ENCODE measurements at places on chromosomes 2 and 18.

GRCh38 chr18:75268364-75268646 is 57.7 kb downstream of the TSHZ1 start:
- DNase-seq, result no peak

DNA sequence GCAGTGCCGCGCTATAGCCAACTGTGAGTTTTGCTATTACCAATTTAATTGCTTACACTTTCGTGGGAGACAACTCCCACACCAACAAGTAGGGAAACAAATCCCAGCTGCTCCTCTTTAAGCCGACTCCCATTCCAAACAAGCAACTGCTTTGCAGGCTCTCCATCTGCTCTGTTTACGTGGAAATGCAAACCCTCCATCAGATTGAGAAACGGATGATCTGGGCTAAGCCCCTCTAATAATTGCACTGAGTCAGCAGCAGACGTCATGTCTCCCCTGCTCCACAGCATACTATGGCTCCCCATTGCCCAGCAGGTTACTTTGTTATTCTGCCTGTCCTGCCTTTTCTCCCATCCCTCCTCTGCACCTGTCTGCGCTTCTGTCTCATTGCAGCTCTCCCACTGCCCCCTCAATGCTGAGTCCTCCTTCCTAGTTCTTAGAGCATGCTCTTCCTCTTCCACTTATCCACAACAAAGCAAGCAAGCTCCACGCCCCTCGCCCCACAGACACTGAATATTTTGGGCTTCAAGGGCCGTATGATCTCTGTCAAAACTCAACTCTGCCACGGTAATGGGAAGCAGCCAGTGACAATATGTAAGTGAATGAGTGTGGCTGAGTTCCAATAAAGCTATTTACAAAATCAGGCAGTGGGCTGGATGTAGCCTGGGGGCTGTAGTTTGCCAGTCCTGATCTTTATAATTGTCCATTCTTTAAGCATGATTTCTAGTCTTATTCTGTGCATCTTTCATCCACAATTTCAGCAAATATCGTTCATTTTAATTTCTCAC is 39.5 kb upstream of the ARL4C start:
- DNase-seq, result no peak

DNA sequence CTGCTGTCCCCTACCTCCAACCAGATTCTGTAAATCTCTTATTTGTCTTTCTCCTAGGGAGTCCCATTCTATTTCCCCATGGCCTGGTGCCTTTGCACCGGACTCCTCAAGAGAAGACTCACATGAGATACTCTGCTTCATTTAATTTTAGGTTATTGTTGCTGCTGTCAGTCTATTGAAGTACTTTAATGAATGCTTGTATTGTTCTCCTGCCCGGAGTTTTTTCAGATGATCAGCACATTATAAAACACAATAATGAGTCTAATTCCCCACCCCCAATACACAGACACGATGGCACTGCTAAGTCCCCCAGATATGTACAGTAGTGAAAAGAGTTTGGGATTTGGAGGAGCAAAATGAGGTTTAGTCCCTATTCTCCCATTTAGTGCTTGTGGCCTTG is 58.9 kb downstream of the HAUS1 start:
- DNase-seq, result no peak

DNA sequence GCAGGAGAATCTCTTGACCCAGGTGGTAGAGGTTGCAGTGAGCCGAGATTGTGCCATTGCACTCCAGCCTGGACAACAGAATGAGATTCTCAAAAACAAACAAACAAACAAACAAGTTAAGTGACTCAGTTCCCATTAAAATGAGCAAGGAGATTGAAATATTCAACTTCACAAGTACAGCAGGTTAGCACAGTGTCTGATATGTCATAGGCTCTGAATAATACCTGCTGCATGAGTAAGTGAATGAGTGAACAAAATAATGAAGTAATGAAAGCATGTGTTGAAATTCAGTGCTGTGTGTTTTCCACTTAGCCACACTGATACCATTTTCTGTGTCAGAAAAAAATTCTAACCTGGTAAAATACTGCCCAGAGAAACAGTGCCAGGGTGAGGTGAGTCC is 41.9 kb upstream of the SETBP1 start:
- DNase-seq, result no peak

GRCh38 chr2:43000242-43001054 is 208.1 kb upstream of the HAAO start:
- no peak for DNase-seq

DNA sequence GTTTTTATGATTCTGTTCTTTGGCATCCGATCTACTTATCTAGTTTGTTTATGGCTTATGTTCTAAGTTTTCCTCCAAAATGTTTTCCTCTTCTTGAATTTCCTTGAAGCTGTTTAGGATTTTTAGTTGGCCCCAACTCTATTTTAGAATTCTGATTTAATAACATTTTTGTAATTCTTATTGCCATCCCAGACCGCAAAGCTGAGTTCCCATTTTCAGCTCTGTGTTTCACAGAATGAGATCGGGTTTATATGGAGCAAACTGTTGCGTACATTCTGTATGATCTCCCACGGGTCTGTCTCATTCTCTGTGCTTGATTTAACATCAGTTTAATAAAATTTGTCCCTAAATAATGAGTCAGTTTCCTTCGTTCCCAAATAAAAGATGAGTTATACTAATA is 59.3 kb downstream of the DPP4 start:
- DNase-seq, result no peak

DNA sequence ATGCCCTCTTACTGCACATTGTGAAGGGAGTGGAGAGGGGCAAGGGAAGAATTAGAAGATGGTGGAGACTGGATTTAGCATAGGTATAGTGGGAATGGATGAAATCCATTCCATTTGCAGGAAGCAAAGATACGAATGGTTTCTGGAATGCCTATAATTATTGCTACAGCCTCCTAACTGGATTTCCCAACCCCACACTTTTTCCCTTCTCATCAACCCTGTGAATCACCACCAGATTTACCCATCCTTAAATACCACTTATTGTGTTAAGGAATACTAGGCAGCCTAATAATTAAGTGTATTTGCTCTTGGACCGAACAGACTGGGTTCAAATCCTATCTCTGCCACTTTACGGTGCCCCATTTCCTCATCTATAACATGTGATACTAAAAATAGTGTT is 39.3 kb upstream of the CREB1 start:
- DNase-seq, result no peak

DNA sequence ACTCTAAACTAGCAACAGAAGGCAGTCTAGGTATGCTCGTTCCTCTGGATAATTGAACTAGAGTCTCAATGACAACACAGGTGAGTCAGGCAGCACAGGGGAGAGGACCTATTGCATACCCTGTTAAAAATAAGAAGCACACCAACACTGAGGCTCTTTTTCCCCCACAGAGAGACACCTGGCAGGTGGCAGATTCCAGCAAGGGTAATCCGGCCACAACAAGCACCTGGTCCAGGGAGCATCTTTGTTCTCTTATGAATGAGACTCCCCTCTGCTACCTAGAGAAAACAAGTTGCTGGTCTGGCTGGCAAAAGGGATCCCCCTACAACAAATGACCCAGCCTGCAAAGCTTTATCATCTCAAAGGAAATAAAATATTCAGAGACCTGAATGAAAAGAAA is 508.9 kb upstream of the POU3F3 start:
- DNase-seq, result no peak

GRCh38 chr2:42542871-42543270 is 25.6 kb upstream of the MTA3 start:
- DNase-seq, result no peak

GRCh38 chr2:242054406-242054805 is 184.9 kb downstream of the RTP5 start:
- no peak for DNase-seq

DNA sequence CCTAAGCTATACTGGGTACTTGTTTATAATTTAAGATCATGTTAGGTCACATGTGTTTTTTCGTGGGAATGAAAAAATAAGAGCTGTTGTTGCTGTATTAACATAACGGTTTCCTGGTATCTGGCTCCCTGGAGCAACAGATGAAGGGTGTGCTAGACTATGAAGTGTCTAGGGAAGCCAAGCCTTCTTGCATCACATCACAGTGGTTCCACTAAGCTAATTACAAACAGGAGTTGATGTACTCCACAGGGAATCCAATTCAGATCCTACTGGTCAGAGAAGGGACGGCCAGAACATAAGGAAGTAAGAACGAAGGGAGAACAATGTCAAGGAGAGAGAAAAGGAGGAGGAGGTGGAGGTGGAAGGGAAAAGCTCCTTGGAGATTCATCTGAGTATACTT is 193.0 kb upstream of the CYP26B1 start:
- no peak for DNase-seq

DNA sequence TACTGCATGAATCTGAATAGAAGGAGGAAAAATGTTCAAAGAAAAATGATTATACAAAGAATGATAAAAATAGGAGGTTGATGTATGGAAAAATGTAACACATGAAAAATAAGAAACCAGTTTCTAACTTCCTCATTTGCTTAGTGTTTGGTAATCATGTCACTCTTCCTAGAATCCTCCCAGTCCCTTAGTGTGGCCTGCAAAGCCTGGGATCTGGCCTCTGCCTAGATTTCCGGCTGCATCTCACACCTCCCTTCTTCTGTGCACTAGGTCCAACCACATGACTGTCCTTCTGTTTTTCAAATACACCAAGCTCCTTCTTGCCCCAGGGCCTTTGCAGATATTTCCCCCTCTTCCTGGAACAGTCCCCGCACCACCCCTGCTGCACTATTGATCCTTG is 76.8 kb upstream of the RBMS1 start:
- DNase-seq, result no peak

DNA sequence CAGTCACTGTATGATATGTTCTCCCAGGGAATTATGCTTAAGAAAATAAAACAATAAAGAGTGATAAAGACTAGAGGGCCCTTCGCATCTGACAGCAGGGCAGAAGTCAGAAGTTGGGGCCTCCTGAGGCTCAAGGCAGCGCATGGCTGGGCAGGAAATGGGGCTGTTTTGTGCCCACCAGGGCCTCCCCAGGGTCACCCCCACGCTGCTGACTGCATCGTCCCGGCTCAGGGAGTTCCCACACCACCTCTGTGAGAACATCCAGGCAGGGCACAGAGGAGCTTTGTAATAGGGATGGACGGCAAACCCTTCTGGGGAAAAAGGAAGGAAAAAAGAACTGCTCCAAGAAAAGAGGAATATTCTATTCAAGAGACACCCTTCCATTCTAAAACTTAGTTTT is 41.2 kb downstream of the PAX3 start:
- DNase-seq, result no peak

DNA sequence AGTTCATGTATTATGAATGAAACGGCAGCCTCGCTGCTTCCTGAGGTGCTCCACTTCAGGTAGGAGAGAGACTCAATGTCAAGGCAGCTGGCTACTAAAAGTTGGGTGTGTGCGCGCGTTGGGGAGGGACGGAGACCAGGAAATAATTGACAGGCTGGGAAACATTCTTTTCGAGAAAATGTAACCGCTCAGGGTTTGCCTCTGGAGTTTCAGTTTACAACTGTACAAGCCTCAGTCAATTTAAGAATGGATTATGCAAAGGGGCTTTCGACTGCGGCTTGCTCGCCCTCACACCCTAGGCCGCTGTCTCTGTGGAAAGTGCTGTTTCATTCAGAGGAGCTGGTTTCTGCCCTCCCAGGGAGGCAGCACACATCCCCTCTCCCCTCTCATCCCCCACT is 4.4 kb upstream of the SPRED2 start:
- no peak for DNase-seq

DNA sequence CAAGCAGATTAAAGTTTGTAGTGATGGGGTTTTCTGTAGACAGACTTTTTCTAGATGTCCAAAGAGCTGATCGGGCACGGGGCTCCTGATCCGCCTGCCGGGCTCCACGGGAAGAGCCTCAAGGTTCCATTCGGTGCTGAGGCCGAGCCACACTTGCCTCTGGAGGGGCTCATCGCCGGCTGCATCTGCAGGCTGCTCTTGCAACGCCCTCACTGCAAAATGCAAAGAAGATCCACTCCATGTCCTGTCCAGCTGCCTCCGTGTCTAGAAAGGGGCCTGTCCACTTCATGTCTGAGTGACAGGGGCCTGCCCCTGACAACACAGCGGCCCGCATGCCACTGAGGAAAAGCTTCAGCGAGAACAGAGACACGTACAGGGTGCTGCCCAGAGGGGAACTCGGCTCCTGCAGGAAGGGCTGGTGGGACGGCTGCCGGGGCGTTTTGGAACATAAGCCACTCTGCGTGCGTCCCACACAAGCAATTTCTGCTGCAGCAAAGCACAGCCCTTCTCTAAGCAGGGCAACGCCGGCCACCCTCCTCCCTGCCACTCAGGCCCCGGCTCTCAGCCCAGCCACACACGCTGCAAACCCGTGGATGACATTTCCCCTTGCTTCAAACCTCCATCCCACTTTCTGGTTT is 53.6 kb upstream of the CTDP1 start:
- DNase-seq, result no peak

DNA sequence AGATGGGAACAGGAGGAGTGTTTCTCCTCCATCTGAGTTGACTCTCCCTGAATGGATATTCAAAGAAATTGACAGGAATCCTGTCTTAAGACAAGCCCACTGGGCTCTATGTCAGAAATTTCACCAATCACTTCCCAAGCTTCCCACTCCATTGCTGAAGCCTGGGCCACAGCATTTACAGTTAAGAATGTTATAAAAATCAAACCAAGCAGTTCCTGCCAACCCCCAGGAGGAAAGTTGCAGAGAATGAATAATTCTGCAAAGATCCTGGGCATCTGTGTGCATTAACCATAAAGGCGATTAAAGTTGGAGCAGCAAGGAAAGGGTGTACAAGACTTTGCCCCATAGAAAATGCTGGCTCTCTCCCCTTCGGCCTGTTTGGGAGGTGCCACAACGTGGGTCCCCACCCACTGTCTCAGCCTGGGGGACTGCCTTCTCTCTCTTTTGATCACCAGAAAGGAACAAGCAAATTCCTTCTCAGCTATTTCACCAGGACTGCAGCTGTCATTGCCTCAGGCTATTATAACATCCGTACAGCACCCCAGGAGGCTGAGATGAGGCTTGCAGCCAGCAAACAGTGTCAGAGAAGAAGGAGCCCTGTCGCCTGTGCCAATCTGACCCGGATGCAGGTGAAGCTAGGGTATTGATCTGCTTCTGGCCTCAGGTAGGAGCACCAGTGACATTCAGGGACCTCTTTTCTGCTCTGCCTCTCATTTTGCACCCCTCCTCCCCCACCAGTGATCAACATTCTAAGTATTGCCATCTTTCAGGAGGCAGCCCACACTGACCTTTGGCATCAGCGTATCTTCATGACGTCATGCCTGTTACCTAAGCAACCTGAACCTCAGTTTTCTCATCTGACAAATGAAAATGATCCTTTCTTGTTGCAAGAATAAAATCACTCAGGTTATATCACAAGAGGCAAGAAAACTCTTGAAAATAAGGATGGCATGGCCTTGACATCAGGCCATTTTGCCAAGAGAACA is 219.0 kb downstream of the SH3BP4 start:
- no peak for DNase-seq

- no peak for DNase-seq
Measured at GRCh38 chr2:241505781-241506201, 2.6 kb downstream of the STK25 start.

DNA sequence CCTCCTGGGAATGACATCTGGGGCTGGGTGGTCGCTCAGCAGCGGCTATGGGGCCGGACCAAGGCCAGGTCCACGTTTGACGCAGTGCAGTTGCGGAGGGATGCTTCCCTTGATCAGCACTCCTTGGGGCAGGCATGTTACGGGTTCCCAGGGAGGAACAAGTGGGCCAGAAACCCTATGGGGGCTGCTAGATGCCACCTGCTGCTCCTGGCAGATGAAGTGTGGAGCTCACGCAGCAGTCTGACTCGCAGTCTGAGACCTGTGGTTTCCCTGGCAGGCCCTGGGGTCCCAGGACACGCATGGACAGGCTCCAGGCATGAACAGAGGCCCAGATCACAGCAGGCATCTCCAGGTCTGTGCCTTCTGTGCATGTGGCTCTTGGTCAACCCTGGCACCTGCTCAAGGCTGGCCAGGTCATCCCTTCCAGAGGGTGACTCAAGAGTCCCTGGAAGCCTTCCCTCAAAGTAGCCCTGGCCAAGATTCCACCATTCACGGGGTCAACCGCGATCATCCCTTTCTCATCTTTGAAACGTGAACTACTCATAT is 20.0 kb downstream of the KCNF1 start:
- no peak for DNase-seq

Data from activated gamma-delta T cell treated with anti-CD3 and anti-CD28 coated beads, Interleukin-2, amount 50 U/mL, for 16 hours (primary cell).